Stimulated activated CD4-positive, alpha-beta T cell treated with anti-CD3 and anti-CD28 coated beads, Interleukin-12 subunit alpha, Interleukin-12 subunit beta, amount 100 ng/mL, for 4 hours (primary cell): ENCODE measurements at places on chromosomes 6 and 20.

DNA sequence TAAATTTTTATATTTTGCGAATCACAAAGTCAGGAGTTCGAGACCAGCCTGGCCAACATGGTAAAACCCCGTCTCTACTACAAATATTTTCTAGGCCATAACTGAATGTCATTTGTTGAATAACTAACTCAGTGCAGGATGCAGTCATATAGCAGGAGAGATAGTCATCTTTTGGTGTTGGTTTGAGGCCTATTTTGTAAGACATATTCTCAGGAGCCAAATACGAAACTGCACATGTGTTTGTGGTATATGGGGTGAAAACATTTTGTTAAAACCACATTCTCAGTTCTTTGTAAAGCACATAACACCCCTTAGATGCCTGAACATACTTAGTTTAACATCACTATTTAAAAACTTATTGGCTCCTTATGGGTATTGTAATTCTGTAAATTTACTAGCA is 4.7 kb upstream of the ENPP5 start:
- no peak for DNase-seq

DNA sequence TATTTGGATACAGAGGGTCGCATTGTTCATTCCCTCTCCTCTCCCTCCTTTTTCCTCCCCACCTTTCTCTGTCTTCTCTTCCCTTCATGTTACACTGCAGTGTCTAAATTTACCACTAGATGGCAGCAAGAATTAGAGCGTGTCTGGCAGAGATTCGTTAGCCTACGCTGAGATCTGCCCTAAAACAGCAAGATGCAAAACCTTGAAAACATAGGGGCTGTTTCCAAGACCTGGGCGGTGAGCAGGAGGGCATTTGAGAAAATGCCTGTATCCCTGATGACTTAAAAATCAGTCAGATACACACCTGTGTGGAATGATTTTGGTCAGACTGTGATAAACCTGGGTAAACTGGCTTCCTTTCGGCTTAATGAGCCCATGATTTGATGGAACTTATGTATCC is 101.5 kb upstream of the ISM1 start:
- DNase-seq: peak; percentile 1

DNA sequence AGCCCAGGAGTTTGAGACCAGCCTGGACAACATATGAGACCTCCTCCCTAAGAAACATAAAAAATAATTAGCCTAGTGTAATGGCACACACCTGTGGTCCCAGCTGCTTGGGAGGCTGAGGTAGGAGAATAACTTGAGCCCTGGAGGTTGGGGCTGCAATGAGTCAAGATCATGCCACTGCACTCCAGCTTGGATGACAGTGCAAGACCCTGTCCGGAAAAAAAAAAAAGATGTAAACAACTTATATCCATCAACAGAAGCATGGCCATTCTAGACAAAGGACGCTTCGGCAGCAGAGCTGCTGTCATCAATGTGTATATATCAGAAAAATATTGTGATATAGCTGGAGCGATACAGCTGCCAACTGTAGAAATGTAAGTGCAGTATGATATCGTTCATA is 59.6 kb upstream of the ARID1B start:
- no peak for DNase-seq

- no peak for DNase-seq
These were observed 11.6 kb downstream of the RIPOR3 start for GRCh38 chr20:50679753-50680104.

DNA sequence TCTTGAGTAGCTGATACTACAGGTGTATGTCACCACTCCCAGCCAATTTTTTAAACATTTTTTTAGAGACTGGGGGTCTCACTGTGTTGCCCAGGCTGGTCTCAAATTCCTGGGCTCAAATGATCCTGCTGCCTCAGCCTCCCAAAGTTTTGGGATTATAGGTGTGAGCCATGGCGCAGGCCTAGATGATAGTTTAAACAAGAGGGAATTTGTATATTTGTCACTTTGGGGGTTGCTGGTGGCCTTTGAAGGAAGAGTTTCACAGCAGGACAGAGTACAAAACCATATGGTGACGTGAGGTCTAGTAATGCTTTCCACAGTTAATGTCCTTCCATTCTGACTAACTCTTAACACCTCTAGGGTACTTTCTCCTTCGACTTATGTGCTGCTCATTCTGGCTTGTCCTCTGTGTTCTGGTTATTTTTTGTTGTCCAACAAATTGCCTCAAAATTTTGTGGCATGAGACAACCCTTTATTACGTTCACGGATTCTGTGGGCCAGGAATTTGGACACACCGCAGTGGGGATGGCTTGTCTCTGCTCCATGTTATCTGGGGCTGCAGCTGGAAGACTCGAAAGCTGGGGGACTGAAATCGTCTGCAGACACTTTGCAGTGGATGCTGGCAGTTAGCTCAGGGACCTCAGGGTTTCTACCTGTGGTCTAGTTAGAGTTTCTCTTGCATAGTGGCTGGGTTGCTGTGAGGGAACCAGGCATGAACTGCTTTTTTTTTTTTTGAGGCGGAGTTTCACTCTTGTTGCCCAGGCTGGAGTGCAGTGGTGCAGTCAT is 23.0 kb upstream of the IER3 start:
- no peak for DNase-seq

GRCh38 chr6:120966321-120966720 is 368.0 kb downstream of the TBC1D32 start:
- DNase-seq: no peak

GRCh38 chr6:36683145-36683655 is 4.7 kb downstream of the CDKN1A start:
- DNase-seq: no peak

DNA sequence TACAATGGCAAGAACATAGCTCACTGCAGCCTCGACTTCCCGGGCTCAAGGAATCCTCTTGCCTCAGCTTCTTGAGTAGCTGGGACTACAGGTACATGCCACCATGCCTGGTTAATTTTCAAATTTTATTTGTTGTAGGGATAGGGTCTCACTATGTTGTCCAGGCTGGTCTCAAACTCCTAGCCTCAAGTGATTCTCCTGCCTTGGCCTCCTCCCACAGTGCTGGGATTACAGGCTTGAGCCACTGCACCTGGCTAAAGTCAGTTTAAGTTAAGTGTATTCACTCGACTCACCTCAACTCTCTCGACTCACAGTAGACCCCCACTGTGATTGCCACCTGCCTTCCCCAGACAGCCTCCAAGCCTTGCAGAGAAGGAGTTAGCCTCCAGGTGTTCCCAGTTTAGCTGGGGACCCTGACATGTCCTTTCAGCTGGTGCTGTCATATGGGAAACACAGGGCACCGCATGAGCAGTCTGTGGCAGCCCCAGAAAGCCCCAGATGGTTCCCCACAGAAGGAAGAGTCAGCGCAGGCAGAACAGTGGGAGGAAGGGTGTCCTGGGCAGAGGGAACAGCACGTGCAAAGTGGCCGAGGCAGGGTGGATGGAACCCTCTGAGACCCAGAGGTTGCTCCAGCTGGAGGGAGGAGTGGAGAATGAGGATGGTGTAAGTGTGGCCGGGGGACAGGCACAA is 40.4 kb downstream of the CEBPB start:
- DNase-seq: no peak
